GM19239 (cell line): ENCODE measurements at places on chromosomes 7 and 10.

GRCh38 chr10:86079088-86079487 lies 287.5 kb downstream of the GRID1 start:
- DNase-seq = no peak

DNA sequence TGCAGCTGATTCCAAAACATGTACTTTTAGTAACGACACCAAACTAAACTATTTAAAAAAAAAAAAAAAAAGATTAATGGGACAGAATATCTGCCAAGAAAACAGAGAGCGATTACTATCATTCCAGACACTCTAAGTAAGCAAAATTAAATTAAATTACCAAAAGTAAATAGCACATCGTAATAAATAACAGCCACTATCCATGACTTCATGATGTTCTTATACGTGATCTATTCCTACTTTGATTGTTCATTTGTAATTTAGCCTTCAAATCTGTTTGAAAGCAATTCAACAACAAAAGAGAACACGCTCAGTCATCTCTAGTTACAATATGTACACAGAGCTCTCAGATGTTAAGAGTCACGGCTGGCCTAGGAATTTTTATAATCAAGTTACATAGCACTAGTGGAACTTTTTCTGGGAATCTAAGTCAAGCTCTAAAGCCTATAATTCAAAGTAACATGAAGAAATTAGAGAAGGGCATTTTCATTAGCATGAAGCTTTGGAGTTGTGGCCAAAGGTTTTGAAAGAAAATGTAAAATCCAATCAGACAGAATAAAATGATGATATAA lies 241.7 kb upstream of the NEBL start:
- DNase-seq = no peak

GRCh38 chr7:3120513-3120912 lies 76.8 kb upstream of the CARD11 start:
- DNase-seq = no peak

- DNase-seq = no peak
Measured at GRCh38 chr7:44402401-44403060, 77.1 kb upstream of the CAMK2B start.

DNA sequence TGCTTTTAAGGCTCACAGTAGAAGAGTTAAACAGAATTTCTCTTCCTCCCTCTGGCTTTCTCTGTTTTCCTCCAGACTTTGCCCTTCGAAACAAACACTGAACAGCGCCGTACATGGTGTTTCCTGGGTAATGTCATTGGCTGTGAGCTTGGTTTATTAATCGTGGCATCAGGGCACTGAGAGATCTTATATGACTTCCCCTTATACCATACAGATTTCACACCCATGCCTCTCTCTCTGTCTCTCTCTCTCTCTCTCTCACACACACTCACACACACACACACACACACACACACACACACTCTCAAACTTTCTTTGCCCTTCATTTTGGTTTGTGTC lies 195.5 kb downstream of the CREB5 start:
- DNase-seq = no peak

DNA sequence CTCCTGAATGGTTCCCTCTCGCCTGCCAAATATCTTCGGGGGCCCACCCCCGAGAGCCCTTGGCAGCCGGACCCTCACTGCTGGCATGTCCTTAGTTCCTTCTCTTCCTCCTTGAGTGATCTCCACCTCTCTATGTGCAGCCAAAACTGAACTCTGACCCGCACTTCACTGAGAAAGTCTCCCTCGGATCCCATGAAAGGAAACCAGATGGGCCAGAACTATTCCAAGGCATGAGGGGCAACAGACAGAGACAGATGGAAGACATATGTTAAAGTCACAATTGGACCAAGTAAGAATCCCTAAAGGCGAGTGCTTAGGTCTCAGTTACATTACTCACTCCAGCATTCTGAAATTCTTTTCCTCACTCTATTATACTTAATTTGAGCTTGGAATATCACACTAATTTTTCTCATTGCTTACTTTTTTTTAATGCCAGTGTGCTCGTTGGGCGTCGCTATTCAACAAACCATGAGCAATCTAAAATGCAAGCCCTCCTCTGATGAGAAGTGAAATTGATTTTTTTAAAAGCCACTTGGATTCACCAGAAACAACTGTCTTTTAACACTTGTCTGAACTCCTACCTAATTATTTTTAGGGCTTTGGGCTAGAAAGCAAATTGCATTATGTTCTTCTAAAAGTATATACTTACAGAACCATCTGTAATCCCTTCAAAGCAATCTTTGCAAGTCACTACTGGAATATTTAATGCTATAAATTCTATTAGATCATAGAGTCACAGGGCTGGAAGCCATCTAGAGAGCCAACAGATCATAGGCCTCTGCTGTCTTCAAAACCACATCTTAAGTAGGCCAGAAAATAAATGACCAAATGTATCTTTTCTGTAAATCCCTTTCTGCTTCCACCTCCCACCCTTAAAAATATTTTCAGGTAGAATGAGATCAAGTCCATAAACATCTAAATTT lies 43.3 kb upstream of the EZH2 start:
- DNase-seq = no peak

- DNase-seq = peak; percentile 46
Measured at GRCh38 chr7:150631866-150632864, at the start of gene GIMAP6. Gene GIMAP6, minus strand, starts transcription at chr7:150632385. Its CDS starts 2,243 bp downstream, at chr7:150630142.

DNA sequence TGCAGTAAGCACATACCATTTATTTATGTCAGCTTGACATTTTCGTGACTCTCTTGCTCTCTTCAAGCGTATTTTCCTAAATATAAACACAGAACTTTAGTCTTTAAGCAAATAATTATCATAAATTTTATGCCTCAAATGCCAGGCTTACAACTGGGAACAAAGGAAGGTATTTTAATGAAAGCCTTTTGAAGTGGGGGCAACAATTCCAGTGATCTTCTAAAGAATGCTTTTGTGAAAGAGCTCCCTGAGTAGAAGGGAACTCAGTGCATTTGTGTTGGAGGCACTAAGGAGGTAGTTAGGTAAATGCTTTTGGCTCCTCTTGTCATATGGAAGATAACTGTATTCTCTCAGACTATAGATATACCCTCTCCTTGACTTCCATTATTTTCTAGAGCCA lies 104.9 kb downstream of the VPS50 start:
- DNase-seq = no peak

DNA sequence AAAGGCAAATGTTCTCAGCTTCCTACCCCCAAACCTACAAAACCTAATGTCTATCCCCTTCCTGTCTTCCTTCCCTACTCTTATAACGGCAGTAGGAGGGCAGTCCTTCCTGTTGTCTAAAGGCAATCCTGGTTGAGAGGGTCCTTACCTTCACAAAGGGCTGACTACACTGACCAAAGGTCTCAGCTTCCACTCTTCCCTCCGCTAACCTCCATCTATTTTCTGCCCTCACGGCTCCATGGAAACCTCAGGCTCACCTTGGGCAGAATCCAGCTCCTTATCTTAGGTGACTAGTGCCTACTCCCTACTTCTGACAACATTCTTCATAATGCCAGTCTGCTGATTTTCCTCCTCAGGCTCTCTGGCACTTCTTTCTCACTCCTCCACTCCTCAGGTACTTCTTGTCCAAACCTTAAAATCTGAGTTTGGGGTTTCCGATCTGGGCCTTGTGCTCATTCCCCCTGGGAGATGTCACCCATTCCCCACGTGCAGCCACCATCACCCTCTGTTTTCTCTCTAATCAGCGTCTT lies 542 bp downstream of the FBXL13 start:
- DNase-seq = no peak

DNA sequence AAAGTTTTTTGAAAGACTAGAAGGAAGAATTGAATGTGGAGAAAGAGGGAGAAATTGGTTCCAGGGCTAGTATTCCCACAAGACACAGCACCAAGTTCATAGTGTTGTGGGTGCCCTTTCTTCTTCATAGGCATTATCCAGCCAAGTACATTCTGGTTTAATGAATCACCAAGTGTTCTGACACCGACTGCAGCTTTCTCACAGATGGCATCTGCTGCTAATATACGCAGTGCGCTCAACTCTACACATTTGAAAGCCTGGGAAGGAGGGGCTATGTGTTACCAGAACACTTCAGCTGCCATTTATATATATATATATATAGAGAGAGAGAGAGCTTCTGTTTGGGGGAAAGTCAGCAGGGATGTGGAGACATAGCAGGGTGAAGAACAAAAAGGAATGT lies 1168.4 kb downstream of the GATA3 start:
- no peak for DNase-seq

DNA sequence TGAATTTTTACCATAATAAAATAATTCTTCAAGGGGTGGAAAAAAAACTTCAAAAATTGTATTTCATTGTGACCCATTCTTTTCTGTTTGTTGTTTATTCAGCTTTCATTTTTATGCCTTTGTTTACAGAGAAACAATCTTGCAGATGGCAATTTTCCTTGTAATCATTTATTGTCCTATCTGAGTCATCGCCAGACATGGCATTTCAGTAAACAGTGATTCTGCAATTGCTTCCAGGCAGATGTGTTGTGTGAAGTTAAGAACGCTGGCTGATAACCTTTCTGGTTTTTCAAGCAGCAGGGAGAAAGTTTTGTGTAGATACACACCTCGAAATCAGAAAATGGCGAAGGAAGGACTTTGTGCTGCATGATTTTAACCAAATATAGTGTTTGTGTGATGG lies 80.7 kb upstream of the RPA3 start:
- DNase-seq = no peak

- no peak for DNase-seq
Measured at GRCh38 chr10:13859979-13860654, 273.4 kb downstream of the PRPF18 start.

DNA sequence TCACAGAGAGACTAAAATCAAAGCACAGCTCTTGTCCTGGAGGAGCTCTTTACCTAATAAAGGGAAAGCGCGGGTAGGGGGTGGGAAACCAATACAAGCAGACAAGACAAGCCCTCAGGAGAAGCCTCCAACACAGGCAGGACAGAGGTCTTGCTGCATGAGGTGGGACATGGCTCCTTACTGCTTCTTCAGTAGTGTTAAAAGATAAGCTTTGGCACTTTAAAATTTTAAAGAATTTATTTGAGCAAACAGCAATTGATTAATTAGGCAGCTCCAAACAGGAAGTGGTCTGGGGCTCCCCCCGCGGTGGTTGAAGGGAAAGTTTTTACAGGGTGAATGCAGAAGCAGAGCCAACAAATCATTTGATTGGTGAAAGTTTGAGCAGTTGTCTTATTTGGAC lies 50.3 kb upstream of the MACC1 start:
- DNase-seq = no peak

DNA sequence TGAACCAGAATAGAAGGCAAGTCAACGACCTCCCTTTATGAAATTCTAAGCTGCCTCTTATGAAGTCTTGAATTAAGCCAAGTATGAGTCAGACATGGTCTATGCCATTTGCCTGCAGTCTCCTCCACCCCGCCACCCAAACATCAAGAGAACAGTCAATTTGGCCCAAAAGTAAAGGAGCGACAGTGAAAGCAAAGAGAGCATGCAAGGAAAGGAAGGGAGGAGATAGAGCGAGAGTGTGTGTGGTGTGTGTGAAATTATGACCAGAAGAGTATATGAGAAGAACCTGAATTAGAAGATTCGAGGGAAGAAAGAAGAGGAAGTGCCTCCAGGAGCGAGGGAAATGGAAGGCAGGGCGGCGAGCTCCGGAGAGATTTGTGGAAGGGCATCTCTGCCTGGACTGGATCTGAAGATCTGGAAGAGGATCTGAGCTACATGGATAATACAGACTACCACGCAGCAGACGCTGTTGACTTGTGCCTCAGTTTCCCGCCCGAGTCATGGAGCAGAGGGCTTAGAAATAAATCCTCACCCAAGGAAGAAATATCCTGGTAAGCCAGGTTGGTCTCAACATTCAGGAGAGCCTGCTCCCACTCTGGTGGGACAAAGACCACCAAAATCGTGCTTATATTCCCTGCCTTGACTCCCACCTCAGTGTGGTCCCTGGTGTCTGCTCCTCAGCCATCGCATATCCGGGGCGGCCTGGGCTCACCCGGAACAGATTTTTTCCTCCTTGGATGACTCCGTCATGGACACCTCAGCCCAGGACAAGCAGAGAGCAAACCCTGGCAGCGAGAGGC lies 459 bp downstream of the ZDHHC6 start:
- DNase-seq = no peak

GRCh38 chr7:6691609-6692106 lies 15.1 kb downstream of the ZNF12 start:
- DNase-seq = no peak

- no peak for DNase-seq
Measured at GRCh38 chr7:18257711-18258110, 230.1 kb upstream of the PRPS1L1 start.

DNA sequence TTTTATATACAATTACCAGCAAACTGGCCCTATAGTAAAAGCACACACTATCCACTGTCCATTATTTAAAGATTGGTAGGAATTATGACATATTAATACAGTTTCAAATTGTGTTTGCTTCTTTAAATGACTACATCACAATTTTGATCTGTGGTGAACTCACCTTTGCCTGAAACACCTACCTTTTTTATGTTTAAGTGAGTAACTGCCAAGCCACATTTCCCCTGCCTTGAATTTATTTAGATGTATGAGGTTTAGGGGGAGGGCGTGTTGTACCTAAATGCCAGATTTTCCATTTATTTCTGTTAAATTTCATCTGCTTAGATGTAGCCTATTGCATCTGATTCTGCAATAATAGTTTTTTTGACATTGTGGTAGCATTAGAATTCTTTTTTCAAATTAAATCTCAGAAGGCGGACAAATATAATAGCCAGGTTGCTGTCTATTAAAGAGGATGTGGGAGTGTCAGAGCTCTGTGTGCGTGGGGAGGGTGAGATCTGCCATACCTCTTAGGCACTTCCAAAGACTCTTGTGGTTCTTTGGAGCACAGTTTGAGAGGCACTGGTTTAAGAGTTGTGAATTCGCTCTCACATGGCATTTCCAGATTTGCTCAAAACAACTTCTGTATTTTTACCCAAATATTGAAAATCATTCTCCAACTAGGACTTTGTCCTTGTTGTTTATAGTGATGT lies 13.8 kb downstream of the PIK3CG start:
- no peak for DNase-seq

DNA sequence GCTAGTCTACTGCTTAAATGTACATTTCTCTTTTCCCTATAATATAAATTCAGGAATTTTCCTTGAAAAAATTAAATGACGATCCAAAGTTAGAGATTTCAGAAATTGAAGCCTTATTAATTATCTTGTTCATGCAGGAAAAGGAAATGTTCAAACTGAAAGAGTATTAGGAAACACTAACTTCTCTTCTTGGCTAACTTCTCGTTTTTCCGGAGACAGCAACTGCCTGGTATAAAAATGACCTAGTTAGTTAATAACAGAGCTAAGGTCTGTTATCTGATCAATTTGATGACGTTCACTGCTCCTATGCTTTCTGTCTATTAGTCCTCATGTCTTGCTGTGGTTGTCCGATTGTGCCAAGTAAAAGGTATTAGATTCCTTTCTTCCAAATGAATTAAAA lies 212.5 kb downstream of the DGKB start:
- DNase-seq = no peak
